Activated CD8-positive, alpha-beta memory T cell treated with anti-CD3 and anti-CD28 coated beads for 1 hour (primary cell): ENCODE measurements at places on chromosomes 4 and X.

GRCh38 chr4:27861802-27862201 lies 1001.2 kb downstream of the STIM2 start:
- DNase-seq: no peak

- DNase-seq: no peak
These were observed 53.1 kb downstream of the SYNPO2 start for GRCh38 chr4:118941799-118942198.

- DNase-seq: no peak
These were observed 45.5 kb upstream of the PROM1 start for GRCh38 chr4:16129336-16129735.

- DNase-seq: no peak
These were observed 139.6 kb downstream of the SOWAHB start for GRCh38 chr4:76758290-76758882.

GRCh38 chr4:93532234-93532633 lies 296.3 kb upstream of the ATOH1 start:
- DNase-seq: no peak

GRCh38 chr4:125382995-125383394 lies 68.2 kb downstream of the FAT4 start:
- DNase-seq: no peak

DNA sequence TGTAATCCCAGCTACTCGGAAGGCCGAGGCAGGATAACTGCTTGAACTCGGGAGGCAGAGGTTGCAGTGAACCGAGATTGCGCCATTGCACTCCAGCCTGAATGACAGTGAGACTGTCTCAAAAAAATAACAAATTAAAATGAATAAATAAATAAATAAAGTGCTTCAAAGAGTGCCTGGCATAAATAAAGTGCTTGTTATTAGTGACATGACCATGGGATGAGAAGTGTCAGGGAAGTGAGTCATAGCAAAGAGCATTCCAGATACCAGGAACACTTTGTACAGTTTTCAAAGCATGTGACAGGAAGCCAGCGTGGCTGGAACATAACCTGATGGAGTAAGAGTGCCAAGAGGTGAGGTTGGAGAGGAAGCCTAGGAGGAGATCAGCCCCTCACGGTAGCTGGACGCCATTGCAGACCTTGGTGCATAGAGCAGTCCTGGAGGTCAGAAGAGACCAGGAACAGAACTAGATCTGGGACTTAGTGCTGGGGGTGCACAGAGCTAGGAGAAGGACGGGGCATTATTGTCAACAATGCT lies 6.0 kb upstream of the WDR13 start:
- no peak for DNase-seq

GRCh38 chr4:931194-931959 lies 739 bp downstream of the GAK start:
- no peak for DNase-seq

GRCh38 chr4:168220893-168221292 lies 97.7 kb downstream of the DDX60 start:
- DNase-seq: no peak

DNA sequence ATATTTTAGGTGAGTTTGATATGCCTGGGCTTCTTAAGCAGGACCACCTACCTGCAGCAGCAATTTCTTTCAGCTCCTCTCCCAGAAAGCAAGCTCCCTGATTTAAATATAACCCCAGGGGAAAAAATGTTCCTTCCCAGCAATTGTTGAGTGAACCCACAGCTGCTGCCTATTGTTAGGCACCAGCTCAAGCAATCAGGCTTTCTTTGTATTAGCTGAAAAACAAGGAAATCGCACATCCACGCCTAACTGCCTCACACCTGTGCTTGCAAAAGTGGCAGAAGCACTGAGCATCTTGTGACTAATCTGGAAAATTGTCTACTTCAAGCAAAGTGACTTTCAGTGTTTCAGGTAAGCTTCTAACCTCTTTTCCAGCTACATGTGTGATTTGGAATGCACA lies 432.2 kb downstream of the SMARCA1 start:
- DNase-seq: no peak

DNA sequence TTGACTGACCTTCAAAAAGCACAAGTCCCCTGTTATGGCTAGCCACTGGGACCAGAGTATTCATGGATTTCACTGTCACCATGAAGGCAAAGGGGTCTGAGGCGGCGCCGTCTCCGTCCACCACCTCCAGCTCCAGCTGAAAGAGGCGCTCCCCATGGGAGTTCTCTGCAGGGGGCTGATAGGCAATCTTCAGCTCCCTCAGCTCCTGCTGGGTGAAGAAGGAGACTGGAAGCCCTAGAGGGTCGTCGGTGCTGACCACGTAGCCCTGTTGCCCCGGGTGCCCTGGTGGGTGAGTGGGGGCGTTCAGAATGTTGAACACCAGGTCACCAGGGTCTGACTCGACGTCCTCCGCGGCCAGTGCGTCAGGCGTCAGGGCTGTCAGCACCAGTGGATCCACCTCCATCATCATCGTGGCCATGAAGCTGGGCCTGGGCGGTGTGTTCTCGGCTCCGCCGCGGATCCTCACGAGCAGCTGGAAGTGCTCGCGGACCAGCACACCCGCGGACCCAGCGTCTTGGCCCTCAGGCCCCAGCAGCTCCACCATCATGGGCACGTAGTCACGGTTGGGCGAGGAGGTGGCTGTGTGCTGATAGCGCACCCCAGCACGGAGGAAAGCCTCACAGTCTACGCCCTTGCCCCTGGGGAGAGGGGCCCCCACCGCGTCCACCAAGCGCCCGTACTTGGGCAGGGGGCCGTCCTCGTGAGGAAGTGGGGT lies 987 bp downstream of the FREM3 start:
- DNase-seq: no peak

DNA sequence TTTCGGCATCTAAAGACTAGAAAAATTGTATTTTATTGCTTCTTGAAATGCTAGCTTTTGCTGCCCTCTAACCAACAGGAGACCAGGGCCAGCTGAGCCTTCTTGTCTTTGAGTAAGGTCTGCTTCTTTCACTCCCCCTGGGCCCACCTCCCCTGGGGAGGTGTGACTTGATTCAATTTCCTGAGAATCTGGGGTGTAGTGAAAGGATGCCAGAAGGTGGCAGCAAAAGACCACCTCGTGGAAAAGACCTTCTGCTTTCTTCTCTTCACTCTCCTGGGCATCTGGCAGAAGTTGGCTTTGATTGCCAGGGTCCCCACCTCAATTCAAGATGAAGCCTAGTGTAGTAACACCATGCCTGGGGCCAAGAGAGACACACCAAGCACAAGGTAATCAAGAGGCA lies 96.5 kb upstream of the MAOA start:
- DNase-seq: no peak

DNA sequence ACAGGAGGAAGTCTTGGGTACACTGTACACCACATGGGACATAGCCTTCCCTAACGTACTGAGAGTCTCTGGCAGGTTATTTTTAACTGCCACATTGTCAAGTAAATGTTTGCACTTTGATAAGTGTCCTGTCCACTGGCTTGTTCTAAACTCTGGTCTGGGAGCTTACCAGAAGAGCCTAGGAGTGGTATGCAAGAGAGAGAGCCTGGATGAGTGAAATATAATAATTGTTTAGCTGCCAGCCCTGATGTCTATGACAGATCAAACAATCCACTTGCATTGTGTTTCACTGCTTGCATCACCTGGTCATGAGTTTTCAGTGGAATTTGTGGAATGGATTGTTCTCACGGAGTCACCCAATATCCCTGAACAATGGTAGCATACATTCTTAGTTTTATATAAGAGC lies 91.6 kb downstream of the SHROOM3 start:
- no peak for DNase-seq

DNA sequence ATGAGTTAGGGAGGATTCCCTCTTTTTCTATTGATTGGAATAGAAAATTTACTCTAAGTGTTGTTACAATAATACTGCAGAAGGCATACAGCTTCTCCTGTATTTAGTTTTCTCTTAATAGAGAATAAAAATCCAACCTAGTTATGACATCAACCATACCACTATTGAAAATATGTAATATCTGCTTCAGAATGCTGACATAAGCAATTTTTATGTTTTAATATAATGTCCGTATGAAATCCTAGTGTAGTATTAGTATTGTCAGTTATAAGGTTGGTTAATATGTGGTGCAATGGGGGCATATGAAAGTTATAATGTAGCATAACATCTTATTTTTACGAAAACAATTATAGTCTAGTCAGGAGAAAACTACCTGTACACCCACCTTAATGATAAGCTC lies 68.2 kb downstream of the HEPH start:
- no peak for DNase-seq

DNA sequence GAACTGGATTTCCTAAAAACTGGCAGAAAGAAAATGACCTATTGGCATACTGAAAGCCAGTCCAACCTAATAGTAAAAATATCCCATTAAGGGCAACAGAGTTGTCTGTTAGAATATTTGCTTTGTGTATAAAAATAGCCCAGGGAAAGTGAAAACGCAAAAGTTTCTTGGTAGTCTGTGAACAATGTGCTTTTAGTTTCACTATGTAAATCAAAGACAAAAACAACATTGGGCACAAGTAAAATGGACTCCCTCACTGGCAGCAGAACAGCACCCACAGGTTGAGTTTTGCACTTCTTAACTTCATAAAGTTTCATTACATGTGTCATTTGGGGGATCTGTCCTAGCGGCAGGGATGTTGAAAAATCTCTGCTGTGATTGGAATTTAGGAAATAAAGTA lies 4.3 kb upstream of the FGG start:
- DNase-seq: no peak

DNA sequence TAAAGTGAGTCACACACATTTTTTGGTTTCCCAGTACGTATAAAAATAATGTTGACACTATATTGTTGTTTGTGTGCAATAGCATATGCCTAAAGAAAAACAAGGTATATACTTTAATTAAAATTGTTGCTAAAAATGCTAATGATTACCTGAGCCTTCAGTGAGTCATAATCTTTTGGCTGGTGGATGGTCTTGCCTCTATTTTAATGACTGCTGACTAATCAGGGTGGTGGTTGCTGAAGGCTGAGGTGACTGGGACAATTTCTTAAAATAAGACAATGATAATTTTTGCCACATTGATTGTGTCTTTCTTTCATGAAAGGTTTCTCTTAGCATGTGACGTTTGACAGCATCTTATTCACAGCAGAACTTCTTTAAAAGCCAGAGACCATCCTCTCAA lies 21.0 kb upstream of the ANXA10 start:
- no peak for DNase-seq

DNA sequence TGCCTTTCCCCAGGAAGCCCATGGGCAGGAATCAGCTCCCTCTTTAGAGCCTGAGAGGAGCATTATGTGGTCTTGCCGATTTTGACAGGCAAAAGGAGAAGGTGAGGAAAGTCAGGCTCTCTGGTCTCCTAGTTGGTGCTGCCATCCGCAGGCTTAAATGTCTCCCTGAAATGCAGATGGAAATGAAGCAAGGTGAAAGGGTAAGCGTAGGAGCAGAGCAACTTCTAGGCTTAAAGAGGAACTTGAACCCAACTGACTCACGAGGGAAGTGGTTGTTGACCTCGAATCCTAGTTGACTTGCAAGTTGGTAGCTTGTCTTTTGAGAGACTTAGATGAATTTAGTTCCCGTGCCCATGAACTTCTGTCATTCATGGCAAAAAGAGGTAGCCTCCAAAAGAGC lies 205.9 kb downstream of the PTTG2 start:
- no peak for DNase-seq

GRCh38 chr4:110055158-110055768 lies 142.6 kb downstream of the EGF start:
- DNase-seq: no peak

GRCh38 chrX:109943092-109943739 lies 59.7 kb upstream of the TMEM164 start:
- DNase-seq: no peak

- no peak for DNase-seq
These were observed 511.4 kb upstream of the ARX start for GRCh38 chrX:25527156-25527555.
